ENCODE measurements at places on chromosomes 12 and 14.

DNA sequence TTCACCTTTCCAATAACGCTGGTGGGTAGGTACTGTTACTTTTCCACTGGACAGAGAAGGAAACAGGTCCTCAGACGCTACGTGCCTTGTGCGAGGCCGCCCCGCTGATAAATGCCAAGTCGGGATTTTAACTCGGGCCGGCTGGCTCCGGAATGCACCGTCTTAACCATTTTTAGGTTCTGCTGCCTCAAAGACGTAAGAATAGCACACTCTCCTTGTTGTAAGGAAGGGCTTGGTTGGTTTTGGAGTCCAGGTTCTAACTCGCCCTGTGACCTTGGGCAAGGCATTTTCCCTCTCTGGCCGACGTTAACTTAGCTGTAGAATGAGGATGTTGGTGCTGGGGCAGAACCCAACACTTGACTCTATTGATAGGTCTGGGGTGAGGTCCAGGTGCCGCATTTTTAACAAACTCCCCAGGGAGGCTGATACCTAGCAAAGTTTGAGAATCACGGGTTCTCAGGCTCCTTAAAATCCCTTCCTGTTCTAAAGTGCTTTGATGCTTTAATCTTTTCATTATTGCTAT lies 814 bp downstream of the ANKRD13A start:
- DNase-seq: no peak

GRCh38 chr12:26528943-26529342 lies 304.1 kb downstream of the ITPR2 start:
- DNase-seq: no peak

DNA sequence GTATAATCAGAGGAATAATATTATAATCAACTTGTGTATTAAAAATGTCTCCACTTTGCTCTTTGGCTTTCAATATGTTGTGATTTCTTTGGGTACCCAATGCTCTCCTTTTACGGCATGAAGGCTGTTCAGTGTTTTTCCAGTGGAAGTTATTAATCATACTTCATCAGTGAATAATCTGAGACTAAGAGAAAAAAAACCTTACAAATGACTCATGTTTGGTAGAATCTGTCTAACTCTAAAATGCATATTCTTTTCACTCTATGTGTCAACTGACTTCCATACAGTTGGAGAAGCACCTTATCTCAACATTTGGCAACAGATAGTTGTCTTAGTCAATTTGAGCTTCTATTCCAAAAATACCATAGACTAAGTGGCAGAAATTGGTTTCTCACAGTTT lies 82.2 kb downstream of the PTPRO start:
- peak; percentile 66 for DNase-seq

- no peak for DNase-seq
Observed at GRCh38 chr12:48004053-48004941, at the start of gene COL2A1. COL2A1 (minus strand) TSS chr12:48004476; CDS start chr12:48004321, 155 bp downstream.

DNA sequence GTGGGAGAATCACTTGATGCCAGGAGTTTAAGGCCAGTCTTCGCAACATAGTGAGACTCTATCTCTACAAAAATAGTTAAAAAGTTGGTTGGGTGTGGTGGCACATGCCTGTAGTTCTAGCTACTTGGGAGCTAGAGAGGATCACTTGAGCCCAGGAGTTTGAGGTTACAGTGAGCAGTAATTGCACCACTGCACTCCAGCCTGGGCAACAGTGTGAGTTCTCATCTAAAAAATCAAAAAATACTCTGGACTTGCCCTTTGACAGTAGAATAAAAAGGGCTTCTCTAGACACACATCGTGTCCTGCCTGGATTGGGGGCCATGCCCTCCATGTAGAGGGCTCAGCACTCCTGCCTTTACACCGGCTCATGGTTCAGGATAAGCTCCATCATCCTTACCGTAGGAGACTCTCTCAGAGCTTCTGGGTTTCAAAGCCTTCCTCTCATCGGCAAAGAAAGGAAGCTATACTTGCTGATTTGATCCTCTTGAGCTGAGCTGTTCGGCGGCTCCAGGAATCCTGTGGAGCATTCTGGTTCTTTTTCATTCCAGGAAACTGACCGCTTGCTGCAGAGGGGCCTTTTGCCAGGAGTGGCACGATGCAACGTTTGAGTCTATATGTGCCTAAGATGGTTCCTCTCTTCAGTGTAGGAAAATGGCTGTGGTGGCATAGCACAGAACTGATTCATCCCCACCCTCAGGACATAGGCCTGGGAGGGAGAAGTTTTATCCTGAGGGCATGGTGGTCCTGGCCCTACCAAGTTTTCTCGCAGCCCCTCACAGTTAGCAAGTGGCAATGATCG lies 29.6 kb downstream of the FLVCR2 start:
- DNase-seq: no peak

GRCh38 chr14:54882521-54882920 lies 20.1 kb downstream of the GCH1 start:
- DNase-seq: no peak

- DNase-seq: no peak
Observed at GRCh38 chr12:42255866-42256261, 17.8 kb upstream of the YAF2 start.

DNA sequence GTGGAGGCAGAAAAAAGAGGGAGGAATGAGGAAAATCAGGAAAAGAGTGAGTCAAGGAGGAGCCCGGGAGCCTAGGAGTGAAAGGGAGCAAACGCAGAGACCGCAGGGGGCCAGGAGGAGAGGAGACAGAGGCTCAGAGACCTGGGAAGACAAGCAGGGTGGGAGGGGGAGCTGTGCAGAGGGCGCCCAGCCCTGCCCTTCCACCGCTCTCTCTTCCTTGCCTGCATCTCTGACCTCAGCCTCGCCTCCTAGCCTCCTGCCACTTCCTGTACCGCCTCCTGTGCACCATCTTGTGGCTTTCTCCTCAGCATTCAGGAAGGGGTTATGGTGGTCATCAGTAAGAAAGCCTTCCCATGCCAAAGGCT lies 1.3 kb downstream of the CLSTN3 start:
- DNase-seq: no peak

DNA sequence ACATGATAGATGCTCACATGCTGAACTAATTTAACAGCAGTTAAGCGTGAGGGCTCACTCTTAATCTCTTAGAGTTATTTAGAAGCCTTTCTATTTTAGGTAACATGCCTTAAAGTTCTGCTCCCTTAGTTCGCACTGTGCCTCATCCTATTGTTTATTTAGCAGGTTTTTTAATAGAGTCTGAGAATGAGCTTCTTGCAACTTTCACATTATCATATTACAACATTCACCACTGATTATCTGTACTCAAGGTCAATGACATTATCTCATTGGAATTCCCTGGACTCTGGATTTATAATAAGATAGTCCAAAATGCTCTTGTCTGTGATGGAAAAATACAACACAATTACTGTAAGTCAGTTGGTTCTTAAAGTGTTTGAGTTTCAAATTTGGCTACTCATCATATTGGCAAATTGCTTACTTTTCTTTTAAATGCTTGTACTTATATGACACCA lies 183.6 kb upstream of the SLC38A2 start:
- peak; percentile 93 for DNase-seq

- peak; percentile 2 for DNase-seq
Observed at GRCh38 chr14:104876251-104876699, 11.2 kb downstream of the CEP170B start.

GRCh38 chr12:7107636-7108002 lies 1.4 kb downstream of the C1RL start:
- DNase-seq: no peak

- DNase-seq: no peak
Observed at GRCh38 chr14:72521968-72522741, 371.7 kb downstream of the DPF3 start.

- DNase-seq: no peak
Observed at GRCh38 chr14:60133487-60133886, 31.7 kb downstream of the DHRS7 start.

GRCh38 chr12:48977290-48978281 lies 536 bp upstream of the WNT1 start:
- DNase-seq: no peak

- no peak for DNase-seq
Observed at GRCh38 chr12:128008341-128008740, 258.6 kb upstream of the TMEM132C start.

DNA sequence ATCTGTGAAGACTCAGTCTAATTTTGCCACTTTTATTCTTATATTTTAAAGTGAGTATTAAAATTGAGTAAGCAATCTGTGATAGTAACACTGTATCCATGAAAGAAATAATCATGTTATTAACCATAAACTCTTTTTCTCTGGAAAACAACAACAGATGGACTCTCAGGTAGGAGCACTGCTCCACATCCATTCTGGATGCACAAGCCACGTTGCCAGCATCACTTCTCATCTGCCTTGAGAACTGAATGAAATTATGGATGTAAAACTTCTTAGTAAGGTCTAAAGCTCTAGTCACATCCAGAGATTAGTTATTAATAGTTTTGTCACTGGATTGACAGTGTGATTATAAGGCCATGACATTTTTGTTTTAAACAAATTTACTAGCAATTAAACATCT lies 489.1 kb upstream of the SYT1 start:
- no peak for DNase-seq

DNA sequence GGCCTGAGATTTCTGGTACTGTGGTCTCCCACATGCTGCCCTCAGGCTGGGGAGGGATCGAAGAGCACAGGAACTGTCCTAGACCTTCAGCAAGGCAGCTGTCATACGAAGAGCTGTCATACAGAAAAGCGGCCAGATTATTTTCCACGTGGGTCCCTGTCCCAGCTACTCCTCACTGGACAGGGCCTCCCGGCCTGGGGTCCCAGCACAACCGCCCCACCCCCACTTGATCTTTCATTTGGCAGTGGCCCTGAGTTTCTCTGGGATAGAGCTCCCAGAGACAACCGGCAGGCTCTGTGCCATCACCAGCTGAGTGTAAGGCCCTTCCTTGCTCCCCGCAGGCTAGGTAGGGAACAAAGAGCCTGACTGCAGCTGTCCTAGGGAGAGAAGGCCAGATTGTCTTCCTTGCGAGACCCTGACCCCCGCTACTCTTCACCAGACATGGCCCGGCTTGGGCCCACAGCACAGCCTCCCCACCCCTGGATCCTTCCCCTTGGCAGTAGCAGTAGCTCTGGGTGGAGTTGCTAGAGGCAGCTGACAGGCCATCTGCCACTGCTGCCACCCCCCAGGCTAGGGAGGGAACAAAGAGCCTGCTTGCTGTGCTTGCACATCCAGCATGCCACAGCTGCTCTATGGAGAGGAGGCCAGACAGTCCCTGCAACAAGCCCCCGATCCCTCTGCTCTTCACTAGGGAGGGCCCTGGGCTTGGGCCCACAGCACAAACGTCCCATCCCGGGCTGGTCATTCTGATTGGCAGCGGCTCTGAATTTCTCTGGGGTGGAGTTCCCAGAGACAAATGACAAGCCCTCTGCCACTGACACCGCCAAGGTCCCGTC lies 3.1 kb upstream of the OR4N2 start:
- DNase-seq: no peak

- DNase-seq: no peak
Observed at GRCh38 chr12:23771240-23771949, 178.1 kb downstream of the SOX5 start.
